ENCODE measurements at places on chromosomes 1 and 21.
A peak's percentile ranks its signal among the peaks of the same experiment; 100 is the strongest.

DNA sequence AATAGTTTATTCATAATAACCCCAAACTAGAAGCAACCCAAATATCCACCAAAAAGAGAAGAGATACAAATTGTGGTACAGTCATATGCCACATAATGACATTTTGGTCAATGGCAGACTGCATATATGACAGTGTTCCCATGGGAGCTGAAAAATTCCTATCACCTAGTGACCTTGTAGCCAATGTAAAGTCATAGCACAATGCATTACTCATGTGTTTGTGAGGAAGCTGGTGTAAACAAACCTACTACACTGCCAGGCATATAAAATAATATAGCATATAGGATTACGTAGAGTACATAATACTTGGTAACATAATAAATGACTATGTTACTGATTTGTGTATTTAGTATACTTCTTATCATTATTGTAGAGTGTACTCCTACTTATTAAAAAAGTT is 29.5 kb upstream of the SLFNL1 start:
- DNase-seq: no peak

DNA sequence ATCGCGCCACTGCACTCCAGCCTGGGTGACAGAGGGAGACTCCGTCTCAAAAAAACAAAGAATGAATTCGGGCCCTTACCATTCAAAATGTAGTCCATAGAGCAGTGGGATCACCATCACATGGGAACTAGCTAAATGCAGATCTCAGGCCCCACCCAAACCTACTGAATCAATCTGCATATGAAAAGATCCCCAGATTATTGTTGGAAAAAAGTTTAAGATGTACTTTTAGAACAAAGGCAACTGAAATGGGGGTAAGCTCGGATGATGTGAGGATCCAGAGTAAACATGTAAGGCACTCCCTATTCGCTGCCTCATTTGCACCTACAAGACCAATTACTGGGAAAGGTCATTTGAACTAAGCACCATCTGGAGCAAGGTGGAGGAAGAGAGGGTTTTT is 803 bp upstream of the FLAD1 start:
- no peak for DNase-seq

GRCh38 chr1:183869664-183870063 is 64.7 kb downstream of the RGL1 start:
- no peak for DNase-seq

DNA sequence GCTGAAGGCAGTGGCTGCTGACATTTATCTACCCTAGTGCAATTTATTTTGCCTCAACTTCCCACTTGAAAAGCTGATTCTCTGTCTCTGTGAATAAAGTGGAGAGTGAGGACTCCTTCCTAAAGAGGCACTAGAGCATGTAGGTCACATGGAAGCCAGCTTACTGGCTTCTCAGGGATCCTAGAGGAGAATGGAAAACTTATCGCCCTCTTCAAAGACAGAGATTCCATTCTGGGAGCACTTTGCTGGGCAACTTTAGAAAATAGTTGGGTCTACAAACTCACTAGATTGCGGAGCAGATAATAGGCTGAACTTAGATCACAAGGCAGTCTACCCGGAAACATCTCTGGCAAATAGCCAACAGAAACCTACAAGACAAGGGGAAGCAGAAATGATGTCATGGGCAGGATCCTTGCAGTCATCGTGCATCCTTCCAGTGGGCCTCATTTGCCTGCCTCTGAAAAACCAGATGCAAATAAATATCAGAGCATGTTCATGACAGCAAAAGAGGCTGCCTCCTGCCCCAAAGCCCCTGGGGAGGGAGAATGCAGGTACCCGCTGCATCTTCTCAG is 104.8 kb upstream of the BARHL2 start:
- DNase-seq: no peak

DNA sequence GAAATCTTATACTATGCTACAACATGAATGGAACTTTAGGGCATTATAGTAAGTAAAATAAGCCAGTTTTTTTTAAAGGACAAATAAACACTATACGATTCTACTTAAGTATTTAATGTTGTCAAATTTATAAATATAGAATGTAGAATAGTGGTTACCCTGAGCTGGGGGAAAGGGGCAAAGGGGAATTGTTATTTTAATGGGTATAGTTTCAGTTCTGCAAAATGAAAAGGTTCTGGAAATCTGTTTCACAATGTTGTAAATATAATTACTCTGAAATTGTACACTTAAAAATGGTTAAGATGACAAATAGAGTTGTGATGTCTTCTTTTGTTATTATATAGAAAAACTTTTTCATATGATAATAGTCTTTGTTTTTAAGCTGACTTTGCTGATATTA is 366.3 kb downstream of the MRPL39 start:
- no peak for DNase-seq

DNA sequence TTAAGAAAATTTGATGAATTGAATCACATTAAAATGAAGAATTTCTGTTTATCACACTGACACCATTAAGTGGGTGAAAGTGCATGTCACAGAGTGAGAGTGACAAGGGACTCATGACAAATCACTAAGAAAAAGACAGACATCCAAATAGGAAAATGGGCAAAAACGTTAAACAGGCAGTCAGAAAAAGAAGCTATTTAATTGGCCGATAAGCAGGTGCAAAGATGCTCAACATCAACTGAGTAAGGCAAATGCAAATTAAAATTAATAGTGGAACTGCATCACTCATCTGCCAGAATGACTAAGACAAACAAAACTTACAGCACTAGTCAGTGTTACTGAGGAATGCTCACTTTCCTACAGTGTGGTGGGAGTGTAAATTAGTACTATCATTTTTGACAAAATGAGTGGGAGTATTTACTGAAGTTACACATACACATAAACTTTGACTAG is 39.2 kb upstream of the RUNX1 start:
- no peak for DNase-seq

- no peak for DNase-seq
Measured at GRCh38 chr21:25039461-25040380, 567.6 kb downstream of the MRPL39 start.

GRCh38 chr1:78007677-78008341 is 3.1 kb downstream of the DNAJB4 start:
- no peak for DNase-seq

GRCh38 chr1:1529321-1529720 is 11.1 kb downstream of the TMEM240 start:
- no peak for DNase-seq

DNA sequence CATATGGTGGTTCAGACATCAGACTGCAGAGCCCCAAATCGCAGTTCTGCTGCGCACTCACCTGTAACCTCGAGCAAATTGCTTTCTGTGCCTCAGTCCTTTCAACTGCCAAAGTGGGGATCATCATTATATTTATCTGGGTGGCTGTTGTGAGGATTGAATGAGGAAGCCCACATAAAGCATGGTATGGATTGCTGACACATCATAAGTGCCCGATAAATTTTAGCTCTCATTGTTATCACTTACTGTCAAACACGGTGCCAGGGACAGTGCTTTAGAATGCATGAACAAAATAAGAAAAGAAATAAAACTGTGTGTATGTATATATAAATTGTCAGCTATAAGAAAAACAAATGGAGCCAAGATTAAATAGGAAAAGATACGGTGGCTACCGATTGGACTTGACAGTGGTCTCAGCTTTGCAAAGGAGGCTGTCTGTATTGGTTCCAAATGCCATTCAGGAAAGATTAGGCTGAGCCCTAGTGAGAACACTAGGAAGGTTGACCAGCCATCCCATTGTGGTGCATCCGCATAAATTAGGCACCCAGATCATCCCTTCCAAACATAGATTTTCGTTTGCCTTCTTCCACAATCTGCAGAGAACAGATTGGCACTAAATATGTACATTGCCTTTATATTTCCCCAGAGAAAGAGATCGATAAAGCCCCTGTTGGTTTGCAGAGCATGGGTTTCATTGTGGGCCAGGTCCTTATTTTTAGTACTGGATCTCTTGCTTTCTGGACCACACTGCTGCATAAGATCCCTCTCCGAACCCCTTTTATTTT is 91.8 kb upstream of the KAZN start:
- no peak for DNase-seq

GRCh38 chr1:182086136-182086535 is 24.6 kb upstream of the ZNF648 start:
- DNase-seq: no peak

DNA sequence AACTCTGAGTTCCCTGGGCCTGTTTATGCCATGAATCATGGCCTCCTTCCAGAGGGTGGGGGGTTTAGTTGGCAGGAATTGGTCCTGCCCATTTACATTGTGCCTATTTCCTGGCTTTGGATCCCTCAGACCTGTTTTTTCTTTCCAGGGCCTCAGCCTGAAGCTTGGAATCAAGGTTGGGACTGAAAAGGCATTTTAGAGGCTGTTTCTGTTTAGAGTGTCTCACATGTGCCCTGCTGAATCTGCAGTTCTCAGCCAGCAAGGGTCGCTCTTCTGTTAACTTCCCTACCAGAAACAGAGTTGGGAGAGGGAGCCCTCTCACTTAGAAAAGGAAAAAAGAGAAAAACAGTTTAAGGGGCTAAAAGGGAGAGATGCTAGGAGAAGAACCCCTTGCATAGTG is 191.1 kb downstream of the PTPRC start:
- DNase-seq: no peak

GRCh38 chr21:29730281-29730680 is 209.5 kb downstream of the GRIK1 start:
- no peak for DNase-seq

DNA sequence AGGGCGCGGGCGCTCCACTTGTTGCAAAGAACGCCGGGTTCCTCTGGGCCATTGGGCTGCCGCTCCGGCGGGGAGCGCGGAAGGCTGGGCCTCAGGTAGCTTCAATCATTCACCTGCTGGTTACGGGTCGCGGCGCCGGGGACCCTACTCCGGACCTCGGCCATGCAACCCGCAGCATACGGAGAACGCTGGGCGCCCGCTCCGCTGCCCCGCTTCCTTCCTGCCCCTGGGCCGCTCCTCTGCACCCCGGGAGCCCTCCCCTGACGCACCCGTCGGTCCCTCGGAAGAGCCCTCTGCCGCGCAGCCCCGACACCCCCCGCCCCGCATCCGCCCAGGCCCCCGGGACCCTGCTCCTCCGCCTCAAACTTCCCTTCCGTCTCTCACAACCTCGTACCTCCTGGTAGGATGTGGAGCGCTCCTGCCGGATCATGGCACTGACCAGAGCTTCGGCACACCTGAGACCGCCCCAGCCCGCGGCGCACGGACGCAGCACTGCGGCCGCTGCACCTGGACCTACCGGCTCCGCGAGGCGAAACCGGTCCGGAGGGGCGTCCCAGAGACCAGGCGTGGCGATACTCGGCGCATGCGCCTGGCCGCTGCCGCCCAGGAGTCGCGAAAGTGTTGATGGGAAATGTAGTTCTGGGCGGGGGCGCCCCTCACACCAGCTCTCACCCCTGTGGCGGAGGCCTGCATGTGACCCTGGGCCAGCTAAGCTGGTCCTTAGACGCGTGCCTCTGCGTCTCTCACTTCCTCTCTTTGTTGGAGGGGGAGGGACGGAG is at the start of gene PACC1:
Gene PACC1 (minus strand): TSS at position 559 of the 779 bp plus-strand sequence. CDS start 129 bp downstream, at position 430.
- DNase-seq: peak; percentile 78

DNA sequence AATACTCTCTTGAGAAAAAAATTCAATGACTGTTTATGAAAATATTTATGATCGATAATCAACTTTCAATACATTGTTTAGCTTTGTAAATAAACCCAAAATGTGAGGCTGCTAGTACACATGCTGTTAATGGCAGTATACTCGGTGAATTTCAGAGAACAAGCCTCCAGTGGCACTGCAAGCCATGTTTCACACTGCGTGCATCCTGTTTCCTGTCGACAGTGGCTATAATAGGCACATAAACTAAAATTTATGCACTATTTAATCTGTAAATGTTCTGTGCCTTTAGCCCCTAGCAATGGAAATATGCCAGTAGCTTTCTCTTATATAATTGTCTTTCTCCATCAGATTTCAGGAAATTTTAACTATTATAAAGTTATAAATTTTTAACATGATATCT is 26.3 kb upstream of the RGS18 start:
- no peak for DNase-seq

DNA sequence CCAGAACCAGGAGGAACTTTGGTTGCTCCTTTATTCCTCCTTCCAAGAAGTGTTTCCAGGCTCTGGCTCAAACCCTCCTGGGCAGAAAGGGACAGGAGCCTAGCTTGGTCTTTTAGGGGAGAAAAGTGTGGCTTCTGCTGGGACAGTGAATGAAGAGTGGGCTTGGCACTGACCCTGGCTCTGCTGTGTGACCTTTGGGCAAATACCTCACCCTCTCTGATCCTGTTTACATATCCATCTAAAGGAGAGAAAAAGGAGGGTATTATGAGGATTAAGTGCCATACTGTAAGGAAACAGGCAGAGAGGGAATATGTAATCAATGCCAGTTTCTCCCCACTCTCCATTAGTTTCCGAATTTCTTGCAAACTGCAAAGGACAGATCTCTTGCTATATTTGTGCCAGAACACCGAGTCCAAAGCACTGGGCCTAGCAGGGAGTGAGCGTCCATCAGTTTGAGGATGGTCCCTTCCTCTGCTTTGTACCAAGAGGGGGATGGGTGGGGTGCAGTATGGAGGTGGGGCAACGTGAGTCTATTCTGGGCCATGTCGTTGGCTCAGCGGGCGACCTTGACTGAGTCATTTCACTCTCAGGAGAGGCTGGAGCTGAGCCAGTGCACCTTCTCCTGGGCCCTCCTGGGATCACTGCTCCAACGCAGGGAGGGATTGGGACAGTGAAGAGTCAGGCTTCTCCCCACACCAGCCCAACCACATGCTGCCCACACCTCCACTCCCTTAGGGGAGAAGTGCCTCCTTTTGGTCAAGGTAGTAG is 38.4 kb downstream of the IGSF21 start:
- no peak for DNase-seq

DNA sequence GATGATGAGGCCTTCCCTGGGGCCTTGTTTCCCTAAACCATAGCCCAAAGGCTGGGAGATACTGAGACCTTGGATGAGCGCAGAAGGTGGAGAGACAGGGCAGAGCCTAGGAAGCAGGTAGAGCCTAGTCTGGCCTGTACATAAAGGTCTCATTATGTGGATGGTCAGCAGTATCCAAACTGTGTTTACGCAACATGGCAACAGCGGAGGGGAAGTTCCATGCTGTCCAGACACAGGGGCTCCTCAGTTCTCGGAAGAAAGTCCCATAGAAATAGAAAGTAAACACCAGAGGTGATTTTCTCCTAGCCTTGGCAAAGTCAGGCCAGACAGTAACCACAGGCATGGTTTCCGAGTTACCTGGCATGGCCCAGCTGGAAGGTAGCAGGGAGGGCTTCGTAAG is 42.1 kb upstream of the MPZL1 start:
- no peak for DNase-seq

DNA sequence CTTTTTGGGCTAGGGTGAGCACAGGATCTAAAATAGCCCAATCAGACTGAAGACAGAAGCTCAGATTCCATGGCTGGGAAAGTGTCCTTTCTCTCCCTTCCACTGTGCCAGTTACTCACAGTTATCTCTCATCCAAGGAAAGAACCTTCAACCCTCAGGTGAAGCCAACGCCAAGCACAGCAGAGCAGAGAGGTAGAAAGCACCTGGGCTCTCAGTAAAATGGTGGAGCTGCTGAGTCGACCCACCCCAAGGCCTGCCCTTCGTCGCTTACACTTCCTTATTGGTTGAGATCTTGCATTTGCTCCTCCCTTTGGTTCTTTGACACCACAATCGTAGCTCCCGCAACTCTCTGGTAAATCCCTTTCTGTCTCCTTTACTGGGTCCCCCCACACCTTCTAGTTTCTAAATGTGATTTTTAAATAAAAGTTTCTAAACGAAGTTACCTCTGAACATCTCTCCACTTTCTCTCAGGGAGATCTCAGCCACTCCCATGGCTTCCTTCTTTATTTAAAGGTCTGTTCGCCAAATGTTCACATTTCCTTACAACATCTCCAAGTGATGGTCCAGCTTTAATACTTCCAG is 27.5 kb upstream of the SLC30A1 start:
- no peak for DNase-seq

GRCh38 chr1:155946633-155947219 is 5.3 kb downstream of the RXFP4 start:
- no peak for DNase-seq

Measured in mammary epithelial cell (primary cell).